Esophagus muscularis mucosa (tissue), 4 donors: ENCODE measurements at places on chromosomes 11 and 22. TPM values are rescaled to one million over a fixed set of nuclear protein-coding genes. Genes with fewer than 3 reads are reported as not detected.

Gene SPON1
- total RNA-seq: 12.5 TPM

- no peak for DNase-seq
These were observed 679 bp downstream of the TUG1 start for GRCh38 chr22:30969532-30970355.

DNA sequence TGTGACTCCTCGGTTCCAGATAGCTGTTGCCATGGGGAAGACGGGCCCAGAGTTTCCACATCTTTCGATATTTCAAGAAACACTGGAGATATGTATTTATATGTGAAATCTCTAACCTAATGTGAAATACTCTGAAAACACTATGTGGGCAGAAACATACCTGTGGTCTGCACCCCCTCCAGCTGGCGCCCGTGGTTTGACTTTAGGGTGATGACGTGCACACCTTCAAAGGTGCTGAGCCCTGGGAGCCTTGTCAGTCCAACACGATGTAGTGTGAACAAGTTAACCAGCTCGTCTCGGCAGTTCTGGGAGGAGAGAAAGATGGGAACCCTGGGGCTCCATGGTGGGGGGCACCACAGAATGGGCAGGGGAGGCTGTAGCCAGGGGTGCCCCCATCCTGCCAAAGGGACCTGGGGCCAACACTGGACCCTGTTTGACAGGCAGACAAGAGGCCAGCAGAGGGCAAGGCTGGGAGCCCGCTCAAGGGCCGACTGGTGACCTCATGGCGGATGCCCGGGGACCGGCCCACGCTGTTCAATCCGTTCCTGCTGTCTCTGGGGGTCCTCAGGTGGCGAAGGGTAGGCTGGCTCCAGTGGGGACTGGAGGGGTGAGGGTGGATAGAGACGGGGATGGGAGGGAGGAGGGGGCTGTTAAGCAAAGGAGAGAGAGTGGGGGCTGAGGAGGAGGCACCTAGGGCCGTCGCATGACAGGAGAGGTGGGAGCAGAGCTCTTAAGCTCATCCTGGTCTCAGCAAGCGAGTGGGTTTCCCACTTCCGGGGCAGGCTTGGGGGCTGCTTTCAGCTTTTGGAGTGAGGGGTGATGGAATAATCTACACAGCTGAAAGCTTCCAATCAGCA, 43.8 kb downstream of the TRIOBP start:
- DNase-seq: no peak

DNA sequence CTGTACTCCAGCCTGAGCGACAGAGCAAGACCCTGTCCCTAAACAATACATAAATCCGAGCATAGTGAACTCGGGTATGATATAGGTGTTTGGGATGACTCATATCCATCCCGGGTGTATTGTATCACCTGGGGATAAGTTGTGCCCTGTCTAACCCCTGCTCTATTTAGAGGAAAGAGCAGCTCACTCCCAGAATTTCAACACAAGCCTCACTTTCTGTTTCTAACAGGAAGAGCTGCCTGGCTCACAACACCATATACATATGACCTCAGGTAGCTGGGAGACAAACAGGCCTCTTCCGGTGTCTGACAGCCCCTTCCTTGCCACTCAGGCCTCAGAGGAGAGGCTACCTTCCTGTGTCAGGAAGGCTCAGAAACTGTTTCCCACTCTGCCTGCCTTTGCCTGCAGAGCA, 9.9 kb upstream of the MICALL1 start:
- no peak for DNase-seq

DNA sequence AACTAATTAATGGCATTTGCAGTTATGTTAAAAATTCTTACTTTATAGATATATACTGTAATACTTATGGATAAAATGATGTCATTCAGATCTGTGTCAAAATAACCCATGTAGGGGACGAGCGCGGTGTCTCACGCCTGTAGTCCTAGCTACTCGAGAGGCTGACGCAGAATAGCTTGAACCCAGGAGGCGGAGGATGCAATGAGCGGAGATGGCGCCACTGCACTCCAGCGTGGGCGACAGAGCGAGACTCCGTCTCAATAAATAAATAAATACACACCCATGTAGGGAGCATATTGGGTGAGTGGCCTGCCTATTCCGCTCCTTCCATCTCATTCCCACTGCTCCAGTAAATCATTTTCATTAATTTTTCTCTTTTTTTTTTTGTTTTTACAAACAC, 7.1 kb downstream of the SNU13 start:
- no peak for DNase-seq

DNA sequence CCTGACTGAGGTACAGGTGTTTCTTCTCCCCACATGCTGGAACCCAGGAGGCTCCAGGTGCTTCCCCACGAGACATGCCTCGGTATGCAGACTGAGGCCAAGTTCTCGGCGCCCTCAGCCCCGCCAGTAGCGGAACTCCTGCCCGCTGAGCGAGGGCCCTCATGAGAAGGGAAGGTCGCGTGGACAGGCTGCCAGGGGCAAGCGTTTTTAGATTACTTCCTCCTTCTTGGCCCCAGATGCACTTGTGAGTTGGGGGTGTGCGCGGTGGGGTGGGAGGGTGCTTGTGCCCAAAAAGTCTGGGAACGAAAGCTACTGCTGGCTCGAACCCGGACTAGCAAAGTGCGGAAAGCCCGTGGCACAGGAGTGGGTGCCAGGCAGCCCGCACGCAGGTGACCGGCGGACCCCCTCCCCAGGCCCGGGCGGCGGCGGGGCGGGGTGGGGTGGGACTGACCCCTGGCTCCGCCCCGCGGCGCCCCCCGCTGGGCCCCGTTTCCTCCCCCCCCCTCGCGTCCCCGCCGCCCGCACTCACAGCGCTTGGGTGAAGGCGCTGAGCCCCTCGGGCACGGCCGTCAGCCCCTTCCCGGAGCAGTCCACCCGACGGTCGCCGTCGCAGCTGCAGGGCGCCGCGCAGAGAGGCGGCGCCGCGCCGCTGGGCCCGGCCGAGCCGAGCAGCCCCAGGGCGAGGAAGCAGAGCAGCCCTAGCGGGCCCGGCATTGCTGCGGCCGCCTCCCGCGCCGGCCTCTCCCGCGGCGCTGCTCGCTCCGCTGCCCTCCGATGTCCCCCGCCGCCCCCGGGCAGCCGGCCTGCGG, 797 bp downstream of the LGR4 start:
- no peak for DNase-seq

DNA sequence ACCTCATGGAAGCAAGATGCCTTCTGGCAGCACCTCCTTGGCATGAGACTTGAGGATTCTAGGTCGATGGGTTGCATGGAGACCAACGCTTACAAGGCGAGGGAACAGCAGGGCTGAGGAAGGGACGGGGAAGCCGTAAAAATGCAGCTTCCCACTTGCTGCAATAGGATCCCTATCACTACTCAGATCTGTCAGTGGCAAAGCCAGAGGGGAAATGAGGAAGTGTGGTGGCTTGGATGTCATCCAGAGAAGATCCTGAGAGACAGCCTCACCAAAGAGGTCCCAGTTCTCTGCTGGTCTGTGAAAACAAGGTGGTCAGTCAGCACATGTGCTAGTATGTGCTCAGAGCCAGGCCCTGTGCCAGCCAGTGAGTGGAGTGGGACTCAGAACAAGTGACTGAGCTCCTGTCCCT, 22.2 kb downstream of the CYB5R2 start:
- DNase-seq: no peak

DNA sequence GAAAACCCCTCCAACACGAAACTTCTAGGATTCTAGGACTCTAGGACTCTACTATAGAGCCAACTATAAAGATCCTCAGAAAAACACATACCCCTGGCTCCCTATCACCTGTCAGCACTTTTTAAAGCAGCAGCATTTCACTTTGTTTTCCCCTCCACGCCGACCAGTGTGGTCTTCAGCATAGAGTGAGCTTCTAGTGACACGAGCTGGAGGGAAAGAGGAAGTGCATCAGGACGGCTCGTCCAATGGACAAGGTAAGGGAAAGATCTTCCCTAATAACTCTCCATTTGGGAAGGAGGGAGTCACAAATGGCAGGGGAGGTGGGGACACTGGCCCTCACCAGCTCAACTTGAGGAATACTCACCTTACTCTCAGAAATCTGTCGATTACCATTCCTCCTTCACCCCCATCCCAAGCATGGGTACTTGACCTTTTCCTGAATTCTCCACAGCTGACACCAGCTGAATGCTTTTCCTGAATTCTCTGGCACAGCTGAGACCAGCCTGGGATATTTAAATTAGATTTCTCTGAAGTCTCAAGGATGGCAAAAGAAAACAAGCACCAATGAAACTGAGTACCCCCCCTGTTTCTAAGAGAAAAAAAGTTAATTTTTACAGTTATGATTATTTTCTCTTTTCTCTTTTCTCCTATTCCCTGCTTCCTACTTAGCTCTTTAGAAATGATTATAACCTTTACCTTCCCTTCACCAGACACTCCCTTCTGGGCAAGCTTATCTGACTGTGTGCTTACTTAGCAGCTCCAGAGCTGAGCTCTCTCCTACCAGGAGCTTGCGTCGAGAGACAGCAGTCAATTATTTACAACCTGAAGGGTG, 33.3 kb upstream of the NNMT start:
- no peak for DNase-seq

DNA sequence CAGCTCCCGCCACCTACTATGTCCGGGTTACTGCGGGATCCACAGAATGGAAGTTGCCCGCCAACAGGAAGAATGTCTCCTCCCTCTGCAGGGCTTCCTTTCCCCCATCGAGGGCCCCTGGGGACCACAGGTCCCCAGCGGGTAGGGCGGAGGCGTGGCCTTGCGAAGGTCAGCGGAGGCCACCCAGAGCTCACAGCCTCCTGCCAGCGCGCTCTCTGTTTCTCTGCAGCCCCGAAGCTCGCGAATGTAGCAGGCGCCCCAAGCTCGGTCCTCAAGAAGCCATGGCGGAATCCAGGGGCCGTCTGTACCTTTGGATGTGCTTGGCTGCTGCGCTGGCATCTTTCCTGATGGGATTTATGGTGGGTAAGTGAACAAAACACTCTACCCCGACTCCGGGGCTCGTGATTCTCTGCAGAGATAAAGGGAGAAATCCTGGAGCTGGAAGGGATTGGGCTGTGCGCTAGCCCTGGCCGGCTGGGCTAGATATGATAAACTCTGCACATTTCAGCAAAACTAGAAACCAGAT, at the start of gene NAALAD2:
TSS of gene NAALAD2 (plus strand) at position 186 of the 526 bp plus-strand sequence. CDS start at position 282, 96 bp downstream.
- DNase-seq: no peak

DNA sequence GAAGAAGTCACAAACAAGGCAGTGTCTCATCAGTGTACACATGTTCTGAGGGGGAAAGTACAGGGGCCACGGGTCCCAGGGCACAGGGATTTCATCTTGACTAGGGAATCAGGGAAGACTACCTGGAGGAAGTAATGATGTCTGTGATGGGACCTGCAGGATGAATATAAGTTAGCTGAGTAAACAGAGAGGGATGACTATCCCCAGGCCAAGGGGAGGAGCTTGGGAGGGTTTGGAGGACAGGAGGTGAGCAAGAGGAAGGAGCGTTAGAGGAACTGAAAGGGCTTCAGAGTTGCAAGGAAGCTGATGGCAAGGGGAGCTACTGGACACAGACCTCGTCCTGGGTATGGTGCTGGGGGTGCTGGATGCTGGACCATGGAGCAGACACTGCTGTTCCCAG, 56.4 kb downstream of the TRAF6 start:
- DNase-seq: no peak

- no peak for DNase-seq
These were observed 626.3 kb upstream of the LRRC4C start for GRCh38 chr11:42085736-42086135.

DNA sequence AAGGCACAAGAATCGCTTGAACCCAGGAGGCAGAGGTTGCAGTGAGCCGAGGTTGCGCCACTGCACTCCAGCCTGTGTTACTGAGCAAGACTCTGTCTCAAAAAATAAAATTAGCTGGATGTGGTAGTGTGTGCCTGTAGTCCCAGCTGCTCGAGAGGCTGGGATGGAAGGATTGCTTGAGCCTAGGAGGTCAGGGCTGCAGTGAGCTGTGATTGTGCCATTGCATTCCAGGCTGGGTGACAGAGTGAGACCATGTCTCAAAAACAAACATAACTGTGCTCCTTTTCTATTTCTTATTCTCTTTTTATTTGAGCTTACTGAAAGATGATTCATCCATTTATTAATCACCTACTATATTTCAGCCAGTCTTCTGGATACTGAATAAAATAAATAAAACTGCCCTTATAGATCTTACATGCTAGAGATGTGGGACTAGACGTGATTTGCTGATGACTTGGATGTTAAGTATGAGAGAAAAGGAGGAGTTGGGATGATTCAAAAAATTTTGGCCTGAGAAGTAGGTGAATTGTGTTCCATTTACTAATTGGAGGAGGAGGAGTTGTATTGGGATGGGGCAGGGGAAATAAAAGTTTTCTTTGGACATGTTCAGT, 18.0 kb downstream of the PAAF1 start:
- DNase-seq: no peak

DNA sequence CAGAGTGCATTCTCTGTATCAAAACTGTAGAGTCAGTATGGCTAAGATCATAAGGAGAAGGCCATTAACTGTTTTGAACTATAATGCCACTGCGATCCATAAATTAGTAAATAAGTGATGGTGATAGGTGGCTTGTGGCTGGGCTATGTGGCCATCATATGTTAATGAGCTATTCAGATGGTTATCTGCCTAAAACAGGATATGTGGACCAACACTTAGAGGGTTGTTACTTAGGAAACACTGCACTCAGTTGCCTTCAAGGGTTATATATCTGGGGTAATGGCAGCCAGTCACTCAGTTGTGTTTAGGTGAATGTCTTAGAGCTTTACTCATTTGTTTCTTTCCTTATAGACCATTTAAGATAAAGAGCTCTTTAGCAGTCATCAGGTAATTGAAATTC, 66.0 kb downstream of the PPP2R1B start:
- DNase-seq: no peak

- no peak for DNase-seq
These were observed 41.9 kb downstream of the CERK start for GRCh38 chr22:46696229-46696518.

DNA sequence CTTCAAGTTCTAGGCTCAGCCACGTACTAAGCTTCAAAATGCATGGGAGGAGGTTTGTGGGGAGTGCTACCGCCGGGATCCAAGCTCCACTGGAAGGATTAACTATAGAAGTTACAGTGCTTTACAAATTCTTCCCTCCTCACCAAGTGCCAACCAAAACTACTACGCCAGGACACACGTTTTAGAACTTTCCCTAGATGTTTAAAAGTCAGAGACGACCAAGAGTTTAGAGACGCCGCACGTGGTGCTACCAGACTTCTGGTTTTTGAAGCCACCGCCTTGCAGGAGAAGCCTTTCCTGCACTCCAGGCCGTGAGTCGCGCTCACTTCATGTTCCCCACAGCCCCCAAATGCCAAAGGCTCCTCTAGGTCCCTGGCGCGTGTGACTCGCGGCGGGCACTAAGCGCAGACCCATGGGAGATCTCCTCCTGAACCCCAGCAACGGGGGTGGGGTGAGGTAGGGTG, 734 bp downstream of the SNU13 start:
- no peak for DNase-seq
